ENCODE measurements at places on chromosomes 16 and 17.

- no peak for DNase-seq
Measured at GRCh38 chr16:54194334-54194743, 92.2 kb downstream of the IRX3 start.

- DNase-seq, result no peak
Measured at GRCh38 chr16:52539191-52539590, 7.8 kb downstream of the TOX3 start.

DNA sequence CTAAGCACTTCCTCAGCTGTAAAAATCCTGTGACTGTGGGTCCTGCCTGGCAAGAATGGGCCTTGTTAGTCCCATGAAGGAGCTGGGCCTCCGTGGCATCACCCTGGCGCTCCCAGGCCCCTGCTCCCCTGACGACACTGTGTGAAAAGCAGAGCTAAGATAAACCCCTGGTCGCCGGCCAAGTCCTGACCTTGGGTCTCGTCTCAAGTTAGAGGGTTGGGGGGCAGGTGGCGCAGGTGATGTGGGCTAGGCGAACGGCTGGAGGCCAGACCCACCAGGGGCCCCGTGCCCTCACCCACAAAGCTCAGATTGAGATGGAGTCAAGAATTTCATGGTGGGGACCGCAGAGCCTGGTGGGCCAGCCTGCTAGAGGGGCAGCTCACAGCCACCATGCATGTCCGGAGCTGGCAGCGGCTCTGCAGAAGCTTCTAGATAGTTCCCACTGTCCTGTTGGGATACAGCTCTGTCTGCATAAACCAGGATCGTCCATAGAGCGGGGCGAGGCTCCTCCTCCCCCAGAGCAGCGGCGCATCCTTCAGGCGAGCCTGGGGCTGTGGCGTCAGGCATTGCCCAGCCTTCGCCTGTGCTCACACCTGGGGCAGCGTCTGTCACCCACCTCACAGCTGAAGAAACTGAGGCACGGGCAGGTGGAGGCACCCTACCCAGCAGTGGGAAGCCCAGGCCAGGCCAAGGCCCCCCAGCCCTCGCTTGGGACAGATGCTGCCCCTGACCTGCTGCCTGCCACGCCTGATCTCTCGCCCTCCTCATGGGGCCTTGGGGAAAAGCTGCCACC, 12.0 kb downstream of the CYBC1 start:
- no peak for DNase-seq

DNA sequence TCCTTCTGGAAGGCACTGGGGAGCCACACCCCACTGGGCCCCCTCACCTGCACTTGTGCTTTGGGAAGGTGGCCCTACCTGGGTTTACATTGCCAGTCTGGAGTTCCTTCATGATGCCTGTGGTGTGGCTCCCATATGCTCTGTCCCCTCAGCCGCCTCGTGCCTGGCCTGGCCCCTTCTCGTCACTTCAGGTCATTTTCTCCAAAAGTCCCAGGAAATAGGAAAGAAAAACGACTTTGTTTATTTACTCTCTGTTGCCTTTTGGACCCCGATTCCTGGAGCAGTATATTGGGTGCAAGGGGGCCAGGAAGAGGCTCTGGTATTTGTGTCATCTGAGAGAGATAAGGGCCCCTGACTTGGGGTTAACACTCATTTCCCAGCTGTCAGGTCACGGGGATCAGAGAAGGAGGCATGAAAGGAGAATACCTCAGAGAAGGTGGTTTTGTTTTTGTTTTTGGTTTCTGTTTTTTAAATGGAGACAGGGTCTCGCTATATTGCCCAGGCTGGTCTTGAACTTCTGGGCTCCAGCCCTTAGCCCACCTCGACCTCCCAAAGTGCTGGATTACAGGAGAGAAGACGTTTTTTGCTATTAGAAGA, 4.7 kb downstream of the SOCS3 start:
- DNase-seq, result no peak

DNA sequence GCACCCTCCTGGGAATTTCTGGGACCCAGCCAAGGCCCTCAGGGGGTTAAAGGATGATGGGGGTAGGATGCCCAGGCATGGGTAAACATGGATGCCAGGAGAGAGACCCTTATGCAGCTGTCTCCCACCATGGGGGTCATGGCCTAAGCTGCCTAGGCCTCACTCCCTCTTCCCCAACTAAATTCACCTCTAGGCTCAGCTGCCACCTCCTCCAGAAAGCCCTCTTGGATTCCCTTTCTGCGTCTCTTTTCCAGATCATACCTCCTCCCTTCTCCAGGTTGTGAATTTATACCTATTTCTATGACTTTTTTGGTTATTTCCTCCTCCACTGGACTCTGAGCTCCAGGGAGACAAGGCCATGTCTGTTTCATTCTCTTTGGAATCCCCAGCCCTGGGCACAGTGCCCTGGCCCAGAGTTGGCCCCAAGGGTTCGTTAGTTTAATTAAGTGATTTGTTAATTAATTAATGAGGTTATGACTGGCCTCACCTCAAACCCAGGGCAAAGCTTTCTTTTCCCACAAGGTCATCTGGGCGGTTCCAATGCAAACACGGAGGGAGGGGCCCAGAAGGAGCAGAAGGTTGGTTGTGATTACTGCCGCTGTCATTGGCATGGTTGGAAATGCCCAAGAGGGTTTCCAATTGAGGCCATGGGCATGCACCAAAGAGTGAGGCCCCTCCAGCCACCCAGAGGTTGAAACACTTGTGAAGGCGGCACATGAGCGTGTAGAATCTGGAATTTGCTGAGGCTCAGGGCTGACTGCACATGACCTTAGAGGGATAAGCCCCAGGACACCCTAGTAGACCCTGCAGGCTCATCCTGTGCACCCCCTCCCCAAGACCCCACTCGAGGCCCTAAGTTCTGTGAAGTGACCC, 6.9 kb upstream of the KRT17 start:
- DNase-seq, result no peak

DNA sequence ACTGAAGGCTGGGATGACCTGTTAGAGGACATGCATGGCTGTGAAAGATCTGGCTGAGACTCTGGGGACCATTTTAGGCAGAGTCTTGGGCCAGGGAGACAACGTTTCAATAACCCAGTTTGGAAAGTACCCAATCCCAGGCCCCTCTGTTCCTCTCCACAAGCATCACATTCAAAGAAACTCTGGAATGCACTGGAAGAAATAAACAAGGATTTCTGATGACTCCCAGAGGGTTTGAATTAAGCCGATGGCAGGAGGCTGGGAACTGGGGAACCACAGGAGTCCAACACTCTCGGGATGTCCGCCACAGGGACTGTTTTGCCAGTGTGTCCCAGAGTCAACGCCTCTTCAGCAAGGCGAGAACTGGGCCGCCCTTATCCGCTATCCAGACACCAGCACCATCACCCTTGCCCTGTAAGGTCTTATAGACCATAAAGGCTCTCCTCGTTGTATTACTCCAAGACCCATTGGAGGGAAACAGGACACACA, 3.3 kb downstream of the PMP22 start:
- DNase-seq, result no peak

DNA sequence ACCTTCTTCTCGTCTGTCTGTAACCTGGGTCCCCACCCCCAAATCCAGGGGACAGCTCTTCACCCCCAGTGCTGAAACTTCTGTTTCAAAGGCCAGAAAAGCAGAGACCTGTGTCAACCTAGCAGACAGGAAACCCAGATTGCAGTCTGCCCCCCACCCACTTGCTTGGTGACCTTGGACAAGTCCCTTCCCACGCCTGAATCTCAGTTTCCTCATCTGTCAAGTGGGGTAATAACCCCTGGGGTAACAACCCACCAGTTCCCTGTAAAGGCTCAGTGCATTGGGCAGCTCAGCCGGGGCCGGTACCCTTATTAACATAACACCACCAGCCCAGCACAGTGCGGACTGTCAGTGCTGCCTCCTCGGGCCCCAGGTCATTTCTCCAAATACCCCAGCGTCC, 1.3 kb downstream of the STX1B start:
- DNase-seq, result no peak

DNA sequence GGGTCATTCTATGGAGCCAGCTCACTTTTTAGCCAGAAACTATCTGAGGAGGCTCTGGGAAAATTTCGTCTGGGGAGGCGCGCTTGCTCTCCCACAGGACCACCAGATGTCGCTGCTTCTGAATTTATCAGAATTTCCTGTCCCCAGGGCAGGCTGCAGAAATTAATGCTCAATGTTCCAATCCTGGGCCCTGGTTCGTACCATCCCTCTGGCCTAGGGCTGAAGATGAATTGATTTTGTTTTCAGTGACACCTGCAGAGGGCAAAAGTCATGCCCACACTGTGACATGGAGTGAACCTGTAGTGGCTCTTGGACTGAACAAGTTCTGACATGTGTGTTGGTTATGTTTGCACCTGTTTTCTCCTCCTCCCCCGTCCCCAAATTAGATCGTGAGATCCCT, 482.6 kb downstream of the NPIPA7 start:
- peak; percentile 34 for DNase-seq

- DNase-seq, result no peak
Measured at GRCh38 chr16:85127379-85127723, 15.1 kb upstream of the CIBAR2 start.

DNA sequence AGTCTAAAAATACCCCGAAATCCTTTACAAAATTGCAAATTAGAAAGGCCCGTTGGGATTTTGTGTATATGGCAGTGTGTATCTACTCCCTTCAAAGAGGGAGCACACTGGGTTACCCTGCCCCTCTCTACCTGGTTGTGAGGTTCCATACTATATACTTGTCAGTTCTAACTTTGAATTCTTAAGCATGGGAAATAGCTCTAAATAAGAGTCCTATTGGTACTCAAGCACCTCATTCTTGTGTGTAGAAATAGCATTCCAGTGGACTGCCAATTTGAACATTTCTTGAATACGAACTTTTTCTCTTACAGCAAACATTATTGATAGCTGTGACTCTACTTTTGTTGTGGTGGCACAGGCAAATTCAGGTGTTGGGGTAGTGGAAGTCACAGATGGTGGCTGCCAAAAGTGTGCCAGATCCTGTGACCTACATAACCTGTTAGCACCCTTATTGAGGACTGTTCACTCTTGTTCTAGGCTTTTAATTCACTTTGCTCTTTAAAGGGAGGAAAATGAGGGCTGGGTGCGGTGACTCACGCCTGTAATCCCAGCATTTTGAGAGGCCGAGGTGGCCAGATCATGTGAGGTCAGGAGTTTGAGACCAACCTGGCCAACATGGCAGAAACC, 16.1 kb downstream of the ESRP2 start:
- DNase-seq, result no peak
